Stimulated activated CD8-positive, alpha-beta memory T cell treated with anti-CD3 and anti-CD28 coated beads, Interleukin-2, amount 100 ng/mL, for 1 hour (primary cell): ENCODE measurements at places on chromosomes 5 and 9.

- DNase-seq, result no peak
Measured at GRCh38 chr9:108296056-108296455, 559.7 kb downstream of the ACTL7B start.

DNA sequence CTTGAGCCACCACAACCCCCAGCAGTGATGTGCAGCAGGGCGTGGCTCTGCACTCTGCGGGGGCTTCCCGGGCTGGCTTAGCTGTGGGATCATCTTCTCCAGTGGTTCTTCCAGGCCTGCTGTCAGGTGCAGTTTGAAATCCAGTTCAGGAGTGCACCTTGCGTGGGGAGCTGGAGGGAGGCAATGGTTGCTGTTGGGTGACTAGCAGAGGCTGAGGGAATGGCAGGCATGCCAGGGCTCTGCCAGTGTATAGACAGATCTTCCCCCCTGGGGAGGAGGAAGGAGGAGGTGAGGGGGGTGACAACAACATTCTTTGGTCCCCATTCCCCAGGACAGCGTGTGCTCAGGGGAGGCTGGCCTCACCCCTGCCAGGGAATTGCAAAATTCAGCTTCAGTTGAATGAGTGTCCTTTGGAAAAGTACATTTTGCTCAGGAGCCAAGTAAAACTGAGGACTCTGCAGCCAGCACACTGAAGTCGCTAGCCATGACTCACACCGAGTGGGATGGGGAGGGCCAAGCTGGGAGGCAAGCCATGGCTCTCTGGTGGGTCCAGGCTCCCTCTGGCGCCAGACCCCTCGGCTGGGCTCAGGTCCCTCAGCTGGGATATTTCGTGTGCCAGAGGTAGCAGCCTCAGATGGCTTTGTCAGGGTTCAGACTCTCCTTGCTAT is 35.0 kb downstream of the ERGIC1 start:
- no peak for DNase-seq

DNA sequence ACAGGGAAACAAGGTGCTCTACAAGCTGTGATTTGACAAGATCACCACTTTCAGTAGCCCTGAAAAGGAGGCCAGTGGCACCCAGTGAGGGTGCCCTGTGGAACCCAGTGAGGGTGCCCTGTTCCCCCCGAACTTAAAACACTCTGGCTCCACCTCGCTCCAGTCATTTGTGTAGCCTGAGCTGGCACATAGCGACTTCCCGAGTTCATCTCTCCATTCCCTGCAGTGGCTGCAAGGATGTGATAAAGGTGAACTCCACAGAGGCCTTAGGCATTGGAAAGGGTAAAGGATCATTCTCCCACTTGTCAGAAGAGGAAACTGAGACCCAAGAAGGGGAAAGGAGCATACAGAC is 21.9 kb upstream of the ANXA6 start:
- DNase-seq, result no peak

DNA sequence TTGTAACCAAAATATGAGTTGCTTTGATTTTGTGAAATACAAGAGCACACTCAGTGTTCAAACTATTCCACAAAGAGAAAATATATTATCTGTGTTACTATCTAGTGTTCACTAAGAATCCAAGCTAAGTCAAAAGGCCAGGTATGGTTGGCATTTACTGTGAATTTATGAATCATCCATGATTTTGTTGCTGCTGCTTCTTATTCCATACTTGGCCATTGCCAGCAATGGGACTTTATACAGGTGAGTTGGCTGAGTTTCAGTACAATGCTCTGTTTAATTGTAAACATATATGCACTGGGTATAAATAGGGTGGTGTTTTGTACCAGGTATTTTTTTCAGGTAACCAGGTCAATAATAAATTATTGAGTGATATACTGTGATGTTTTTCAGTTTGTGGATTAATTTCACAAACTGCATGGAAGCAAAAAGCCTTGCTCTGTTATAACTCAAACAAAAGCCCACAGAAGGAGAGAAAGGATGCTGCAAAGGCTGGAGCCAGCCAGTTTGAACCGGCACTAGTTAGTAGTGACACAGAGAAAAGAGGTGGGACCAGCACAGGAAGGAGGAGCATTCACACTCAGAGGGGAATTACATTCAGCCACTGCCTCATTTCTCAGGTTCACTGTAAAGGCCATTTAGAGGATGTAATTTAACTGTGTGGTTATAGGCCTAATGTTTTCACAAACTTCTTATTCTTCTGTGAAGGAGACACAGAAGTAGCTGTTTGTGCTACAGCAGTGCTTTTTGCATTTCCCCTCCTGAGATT is 381.8 kb downstream of the ADGRV1 start:
- DNase-seq, result peak; percentile 20

- DNase-seq, result no peak
Measured at GRCh38 chr5:6452622-6453504, 4.2 kb downstream of the UBE2QL1 start.

DNA sequence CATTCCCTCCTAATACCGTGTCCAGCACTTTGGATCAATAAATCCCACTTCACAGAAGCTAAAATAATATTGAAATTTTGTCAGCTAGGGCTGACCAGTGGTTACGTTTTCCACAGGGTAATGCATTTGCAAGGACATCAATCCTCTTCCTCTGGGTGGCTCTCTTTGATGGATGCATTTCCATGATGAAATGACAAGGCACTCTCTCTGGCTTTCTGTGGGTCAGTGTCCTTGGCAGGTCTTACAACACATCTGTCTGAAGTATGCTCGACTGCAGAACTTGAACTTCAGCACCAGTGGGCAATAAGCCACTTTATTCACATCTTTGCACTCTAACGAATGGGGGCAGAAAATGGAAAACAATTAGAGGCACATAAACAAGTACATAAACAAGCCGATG is 330.1 kb downstream of the ADAMTS6 start:
- DNase-seq, result no peak

DNA sequence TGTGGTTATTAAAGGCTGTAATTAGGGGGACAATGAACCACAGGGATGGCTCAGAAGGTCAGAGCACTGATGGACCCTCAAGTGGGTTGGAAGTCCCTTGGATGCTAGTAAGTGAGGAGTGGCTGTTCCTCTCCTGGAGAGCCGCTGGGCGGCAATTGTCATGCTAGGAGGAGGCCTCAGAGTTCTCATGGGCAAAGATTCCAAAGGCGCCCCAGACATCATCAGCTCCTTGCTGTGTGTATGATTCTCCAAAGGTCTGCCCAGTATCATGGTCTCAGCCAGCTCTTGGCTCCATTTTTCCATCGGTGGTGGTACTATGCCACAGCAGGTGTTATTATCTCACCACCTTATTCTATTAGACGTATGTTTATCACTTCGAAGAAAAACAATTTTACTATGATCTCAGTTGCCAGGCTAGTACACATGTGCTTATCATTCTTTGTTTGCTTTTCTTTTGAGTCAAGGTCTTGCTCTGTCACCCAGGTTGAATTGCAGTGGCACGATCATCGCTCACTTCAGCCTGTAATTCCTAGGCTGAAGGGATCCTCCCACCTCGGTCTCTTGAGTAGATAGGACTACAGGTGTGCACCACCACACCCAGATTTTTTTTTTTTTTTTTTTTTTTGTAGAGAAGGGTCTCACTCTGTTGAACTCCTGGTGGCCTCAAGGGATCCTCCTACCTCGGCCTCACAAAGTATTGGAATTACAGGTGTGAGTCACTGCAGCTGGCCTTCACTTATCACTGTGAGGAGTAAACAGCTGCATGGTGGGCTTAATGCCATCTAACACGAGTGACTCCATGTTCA is 46.8 kb downstream of the EXOSC2 start:
- DNase-seq, result no peak

GRCh38 chr9:72596451-72597180 is 75.2 kb downstream of the TMC1 start:
- DNase-seq, result no peak

DNA sequence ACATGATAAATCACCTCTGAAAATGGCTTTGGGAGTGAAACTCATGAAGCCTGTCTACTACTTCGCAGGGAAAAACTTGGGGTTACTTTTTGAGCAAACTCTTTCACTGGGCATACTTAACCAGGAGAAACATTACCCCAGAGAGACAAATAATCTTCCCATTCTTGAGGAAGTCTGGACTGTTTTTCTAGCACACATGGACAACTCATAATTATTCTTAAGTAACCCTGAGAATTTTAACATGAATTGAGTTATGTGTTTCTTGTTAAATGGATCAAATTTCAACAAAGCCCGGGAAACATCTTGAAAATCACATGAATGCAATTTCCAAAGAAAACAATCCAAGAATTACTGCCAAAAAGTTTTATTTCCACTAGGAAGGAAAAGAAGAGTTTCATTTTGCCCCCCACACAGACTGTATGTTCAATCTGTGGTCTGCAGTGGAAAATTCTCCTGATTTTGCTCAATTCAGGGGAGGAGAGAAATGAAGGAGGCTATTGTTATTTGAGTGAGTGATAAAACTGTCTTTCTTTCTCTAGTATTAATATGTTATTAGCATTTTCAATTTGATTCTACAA is 564.8 kb upstream of the CLINT1 start:
- DNase-seq, result no peak

DNA sequence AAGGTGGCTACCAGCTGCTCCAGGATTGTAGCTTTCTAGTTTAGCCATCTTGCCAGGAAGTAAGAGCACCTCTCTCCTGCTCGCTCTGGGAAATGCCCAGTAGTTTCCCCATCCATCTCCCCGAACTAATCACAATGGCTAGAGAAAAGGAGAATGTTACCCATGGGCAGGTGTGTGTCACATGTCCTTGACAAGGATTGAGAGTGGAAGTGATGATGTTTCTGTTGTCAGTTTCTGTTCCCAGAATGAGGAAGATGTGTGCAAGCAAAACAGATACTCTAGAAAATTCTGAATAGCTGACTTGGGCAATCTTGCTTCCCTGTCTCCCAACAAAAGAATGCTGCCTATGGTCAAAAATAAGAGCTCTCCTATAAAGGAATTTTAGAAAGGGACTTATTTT is 429.5 kb downstream of the EBF1 start:
- DNase-seq, result no peak

DNA sequence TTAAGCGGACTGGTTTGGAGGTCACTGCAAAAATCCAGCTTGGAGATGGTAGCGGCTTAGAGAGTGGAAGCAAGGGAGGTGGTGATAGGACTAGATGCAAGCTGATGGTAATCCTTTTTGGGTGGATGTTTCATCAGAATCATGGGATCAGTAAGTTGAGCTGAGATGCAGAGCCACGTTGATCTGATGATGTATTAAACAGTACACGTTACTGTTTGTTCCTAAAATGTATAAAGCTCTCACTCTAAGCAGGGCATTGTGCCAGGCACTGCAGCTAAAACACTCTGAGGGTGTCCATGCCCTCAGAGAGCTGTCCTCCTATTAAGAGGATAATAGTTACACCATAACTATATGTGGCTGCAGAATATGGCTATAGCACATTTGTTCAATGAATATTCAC is 93.1 kb downstream of the JAKMIP2 start:
- no peak for DNase-seq

- no peak for DNase-seq
Measured at GRCh38 chr9:110578575-110579033, 937 bp downstream of the SVEP1 start.

GRCh38 chr9:99213197-99213596 is 8.5 kb downstream of the ALG2 start:
- no peak for DNase-seq

- DNase-seq, result no peak
Measured at GRCh38 chr5:177293819-177294581, 9.5 kb downstream of the RAB24 start.

DNA sequence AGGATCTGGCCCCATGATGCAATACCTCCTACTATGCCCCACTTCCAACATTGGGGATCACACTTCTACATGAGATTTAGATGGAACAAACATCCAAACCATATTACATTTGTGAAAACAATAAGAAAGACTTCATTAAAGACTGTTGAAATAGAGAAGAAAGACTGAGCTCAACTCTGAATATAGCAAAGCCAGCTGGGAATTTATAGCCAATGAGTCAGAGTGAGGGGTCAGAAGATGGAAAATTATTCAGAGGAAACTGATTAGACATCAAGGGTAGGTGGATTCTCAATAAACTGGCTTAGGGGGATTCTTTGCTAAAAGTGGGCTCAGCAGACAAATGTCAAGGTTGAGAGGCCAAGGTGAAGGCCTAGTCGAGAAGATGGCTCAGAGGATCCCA is 25.6 kb downstream of the BTF3 start:
- no peak for DNase-seq

DNA sequence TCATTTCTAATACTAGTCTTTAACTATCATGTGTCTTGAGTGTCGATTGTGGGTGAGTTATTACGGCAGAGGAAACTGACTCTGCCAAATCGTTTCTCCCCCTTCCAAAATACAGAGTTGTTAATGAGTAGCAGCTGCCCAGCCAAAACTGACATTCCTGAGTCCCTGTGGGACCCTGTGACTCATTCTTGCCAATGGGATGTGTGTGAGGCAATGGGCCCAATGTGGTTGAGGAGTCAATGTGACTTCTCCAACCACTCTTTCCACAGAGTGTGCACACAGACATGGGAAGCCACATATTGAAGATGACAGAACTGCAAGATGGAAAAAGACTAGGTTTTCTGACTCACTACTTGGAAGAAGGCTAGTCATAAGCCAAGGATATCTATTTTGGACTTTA is 434.7 kb downstream of the DTWD2 start:
- no peak for DNase-seq

GRCh38 chr5:155416765-155417164 is 403.2 kb downstream of the KIF4B start:
- DNase-seq, result no peak

DNA sequence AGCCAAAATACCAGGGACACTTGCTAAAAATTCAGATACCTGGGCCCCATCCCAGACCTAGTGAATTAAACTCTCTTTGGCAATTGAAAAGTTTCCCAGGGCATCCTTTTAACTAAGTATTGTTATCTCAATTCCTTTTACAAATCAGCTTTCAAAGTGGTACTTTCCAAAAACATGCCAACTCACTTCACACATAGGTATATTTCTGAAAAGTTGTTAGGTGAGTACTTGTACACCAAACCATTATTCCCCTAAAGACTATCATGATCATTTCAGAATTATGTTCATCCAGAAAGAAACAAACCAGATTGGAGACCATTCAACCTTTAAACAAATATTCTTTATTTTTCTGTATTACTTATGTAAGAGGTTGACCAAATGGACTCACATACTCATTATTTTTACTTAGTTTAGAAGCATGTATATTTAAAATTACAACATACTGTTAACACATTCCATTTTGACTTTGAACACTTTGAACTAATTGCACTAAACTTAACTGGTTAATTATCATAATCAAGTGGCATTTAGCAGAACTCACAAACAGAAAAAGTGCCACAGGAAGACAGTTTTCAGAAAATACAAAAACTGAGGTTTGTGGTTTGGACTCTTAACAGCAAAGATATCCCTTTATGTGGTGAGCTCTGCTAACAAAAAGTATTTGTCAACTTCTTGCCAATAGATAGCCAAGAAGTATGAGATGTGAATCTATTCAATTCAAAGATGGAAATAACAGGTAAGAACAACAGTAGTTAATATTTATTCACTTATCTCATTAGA is 40.7 kb downstream of the KIAA0825 start:
- no peak for DNase-seq
